ENCODE measurements at places on chromosomes 1 and 21. TPM values are rescaled to one million over a fixed set of nuclear protein-coding genes. Genes with fewer than 3 reads are reported as not detected.
A peak's percentile ranks its signal among the peaks of the same experiment; 100 is the strongest.

NECTIN4 gene
- 56.3 TPM for total RNA-seq

DNA sequence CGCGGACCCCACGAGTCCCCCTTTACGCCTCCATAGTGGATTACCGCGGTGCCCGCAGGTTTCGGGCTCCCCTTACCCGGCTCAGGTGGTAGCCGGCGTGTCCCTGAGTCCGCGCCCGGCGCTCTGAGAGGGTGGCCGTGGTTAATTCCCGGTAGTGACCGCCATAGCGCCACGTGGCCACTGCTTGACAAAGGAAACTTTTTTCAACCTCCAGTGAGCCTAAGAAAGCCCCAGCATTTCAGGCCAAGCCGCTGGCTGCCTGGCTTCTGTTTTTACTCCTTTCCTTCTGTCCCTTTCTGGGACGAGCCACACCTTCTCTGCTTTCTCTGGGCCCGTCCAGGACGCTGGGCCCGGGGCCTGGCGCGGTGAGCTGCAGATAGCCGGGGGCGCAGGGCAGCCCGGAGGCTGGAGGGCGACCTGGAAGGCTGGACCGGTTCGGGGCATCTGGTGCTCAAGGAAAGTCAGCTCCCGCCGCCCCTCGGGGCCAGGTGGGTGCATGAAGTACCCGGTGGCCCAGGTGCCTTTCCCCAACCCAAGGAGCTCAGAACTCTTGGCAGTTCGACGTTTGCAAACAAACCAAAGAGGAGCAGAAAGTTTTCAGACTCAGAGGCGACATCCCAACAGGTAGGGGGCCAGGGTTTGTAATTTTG, 540 bp upstream of the C1orf198 start:
- no peaks in the 10 kb centered on the region for H3K27me3 ChIP-seq
- peak overlapping the region; percentile 91 for H3K4me3 ChIP-seq
- H3K4me1 ChIP-seq = peaks cover 2% of the 10 kb centered on the region
- peak overlapping the region; percentile 95 for H3K27ac ChIP-seq
- H3K36me3 ChIP-seq = no peaks in the 10 kb centered on the region
- DNase-seq = peak; percentile 50

DNA sequence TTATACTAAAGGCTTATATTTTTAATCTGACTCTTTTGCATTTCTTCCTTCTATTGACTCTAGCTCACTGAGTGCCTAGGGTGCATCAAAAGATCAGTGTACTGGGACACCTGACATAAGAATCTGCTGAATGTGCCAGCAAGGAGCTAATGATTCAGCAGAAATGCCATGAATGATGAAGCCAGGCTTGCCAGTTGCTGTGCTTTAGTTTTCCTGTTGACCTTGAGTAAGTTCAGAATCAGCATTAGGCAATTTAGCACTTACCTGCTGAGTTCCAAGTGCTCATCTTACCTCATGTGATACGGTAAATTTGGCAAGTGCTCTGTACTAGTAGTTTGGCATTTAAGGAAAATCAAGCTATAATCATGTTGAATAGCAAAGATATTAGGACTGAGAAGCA, 523.2 kb upstream of the B3GALT2 start:
- no peak for DNase-seq
- no peaks in the 10 kb centered on the region for H3K4me1 ChIP-seq
- H3K27ac ChIP-seq = no peak overlapping the region
- no peak overlapping the region for H3K4me3 ChIP-seq
- no peaks in the 10 kb centered on the region for H3K27me3 ChIP-seq
- H3K36me3 ChIP-seq = no peaks in the 10 kb centered on the region

FNDC10 gene
- total RNA-seq = 0.98 TPM

GRCh38 chr21:46661211-46661625, 25.7 kb downstream of the PRMT2 start:
- peaks cover 7% of the 10 kb centered on the region for H3K36me3 ChIP-seq
- no peaks in the 10 kb centered on the region for H3K27me3 ChIP-seq
- DNase-seq = no peak

DNA sequence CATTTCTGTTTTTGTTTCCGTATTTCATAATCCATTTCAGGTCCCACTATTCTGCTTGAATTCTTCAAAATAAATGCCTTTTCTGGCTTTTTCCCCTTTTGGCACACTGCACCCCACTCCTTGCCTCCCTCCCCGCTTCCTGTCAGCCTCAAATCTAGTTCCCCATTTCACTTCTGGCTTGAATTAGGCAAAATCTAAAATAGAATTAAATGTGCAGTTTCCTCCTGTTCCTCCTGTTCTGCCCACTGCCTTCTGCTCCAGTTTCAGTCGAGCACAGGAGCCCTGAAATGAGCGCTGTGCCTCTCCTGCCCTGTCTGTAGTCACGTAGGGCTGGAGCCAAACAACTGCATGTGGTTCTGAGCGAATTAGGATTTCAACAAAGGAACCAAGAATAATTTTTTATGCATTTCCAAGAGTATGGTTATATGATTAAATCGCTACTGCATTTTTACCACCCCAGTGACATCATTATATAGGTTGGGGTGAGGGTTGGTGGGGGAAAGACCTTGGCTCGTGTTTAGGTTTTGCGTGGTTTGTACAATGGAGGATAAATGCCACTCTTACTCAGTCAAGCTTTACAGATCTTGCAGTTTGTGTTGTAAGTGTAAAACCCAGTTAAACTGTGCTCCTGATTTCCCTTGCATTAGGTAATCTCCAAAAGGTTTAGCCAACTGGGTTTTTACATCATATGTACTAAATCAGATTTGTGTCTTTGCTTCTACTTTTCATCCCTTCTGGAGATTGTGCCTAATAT, 114.9 kb downstream of the VPS13D start:
- H3K27ac ChIP-seq = peak overlapping the region; percentile 49
- peaks cover 16% of the 10 kb centered on the region for H3K36me3 ChIP-seq
- no peaks in the 10 kb centered on the region for H3K27me3 ChIP-seq
- DNase-seq = no peak
- H3K4me3 ChIP-seq = peak overlapping the region; percentile 1

DNA sequence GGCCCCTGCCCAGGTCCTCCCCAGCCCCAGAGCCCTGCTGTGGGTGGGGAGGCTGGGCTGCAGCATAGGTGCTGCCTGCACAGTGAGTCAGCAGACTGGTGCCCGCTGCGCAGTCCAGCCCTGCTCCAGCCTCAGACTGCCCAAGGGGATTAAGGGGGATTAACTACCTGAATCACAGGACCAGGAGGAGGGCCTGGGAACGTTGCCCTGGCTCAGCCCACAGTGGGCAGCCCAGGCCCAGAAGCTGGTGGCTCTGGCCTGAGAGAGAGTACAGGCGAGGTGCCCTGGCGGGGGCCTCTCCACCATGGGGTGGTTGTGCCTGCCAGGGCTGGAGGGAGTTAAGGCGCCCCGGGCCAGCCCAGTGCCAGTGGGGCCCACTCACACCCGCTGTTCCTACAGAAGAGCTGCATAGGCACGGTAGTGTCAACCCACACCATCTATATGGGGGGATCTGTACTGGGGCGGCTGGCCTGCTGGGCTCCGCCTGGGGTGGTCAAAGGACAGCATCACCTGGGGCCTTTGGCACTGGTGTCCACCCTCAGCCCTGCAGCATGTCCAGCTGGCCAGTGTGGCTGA, 2.3 kb downstream of the OBSCN start:
- no peak overlapping the region for H3K4me3 ChIP-seq
- no peaks in the 10 kb centered on the region for H3K36me3 ChIP-seq
- peak; percentile 9 for DNase-seq
- no peaks in the 10 kb centered on the region for H3K27me3 ChIP-seq
- no peak overlapping the region for H3K27ac ChIP-seq

AMY1C gene
- not detected for total RNA-seq

A3GALT2 gene
- not detected for total RNA-seq

DNA sequence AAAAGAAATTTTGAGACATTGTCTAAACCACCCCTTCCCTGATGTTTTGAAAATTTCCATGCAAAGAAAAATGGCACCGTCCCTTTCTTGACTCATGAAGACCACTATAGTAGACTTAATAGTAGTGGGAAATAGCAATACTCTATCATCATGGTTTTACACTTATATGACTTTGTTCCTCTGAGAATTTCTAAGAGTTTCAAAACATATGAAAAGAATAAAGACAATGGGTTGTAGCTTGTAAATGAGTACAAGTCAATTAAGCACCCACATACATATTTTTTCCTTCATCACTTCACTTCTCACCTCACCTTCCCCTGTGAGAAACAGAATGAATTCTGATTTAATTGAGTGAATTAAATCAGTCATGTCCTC, 151.7 kb downstream of the LYPLAL1 start:
- no peak overlapping the region for H3K27ac ChIP-seq
- no peak overlapping the region for H3K4me3 ChIP-seq
- H3K27me3 ChIP-seq = no peaks in the 10 kb centered on the region
- DNase-seq = no peak
- no peaks in the 10 kb centered on the region for H3K4me1 ChIP-seq
- no peaks in the 10 kb centered on the region for H3K36me3 ChIP-seq

CSMD2 gene
- total RNA-seq = 2.6 TPM

- no peaks in the 10 kb centered on the region for H3K4me1 ChIP-seq
- no peak for DNase-seq
- no peaks in the 10 kb centered on the region for H3K36me3 ChIP-seq
Observed at GRCh38 chr1:101128211-101128727, 102.7 kb upstream of the DPH5 start.

Data from breast epithelium (tissue), 4 donors.